ENCODE measurements at places on chromosomes 12 and 14.

DNA sequence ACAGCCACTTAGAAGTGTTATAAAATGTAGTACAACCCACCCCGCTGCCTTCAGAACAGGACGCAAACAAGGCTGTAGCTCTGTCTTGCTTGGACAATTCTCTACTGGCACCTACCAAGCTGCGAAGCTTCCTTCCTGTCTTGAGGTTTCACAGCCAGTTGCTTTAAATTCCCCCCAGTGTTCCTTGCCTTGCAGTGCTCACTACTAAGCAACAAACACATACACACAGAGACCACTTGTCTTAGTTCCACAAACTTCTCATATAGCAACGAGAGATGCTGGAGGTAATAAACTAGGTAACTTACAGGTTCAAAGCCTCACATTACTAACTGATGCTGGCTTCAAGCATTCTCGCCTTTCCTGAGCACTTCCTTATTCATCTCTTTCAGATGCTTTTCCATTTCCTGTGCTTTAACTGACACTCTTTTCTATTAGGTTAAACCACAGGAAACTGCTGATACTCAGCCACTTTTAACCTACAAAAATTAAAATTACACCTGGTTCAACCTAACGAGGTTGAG is 91.5 kb upstream of the PTGDR start:
- DNase-seq: no peak

- DNase-seq: no peak
Measured at GRCh38 chr12:52847335-52848102, 1.3 kb downstream of the KRT78 start.

DNA sequence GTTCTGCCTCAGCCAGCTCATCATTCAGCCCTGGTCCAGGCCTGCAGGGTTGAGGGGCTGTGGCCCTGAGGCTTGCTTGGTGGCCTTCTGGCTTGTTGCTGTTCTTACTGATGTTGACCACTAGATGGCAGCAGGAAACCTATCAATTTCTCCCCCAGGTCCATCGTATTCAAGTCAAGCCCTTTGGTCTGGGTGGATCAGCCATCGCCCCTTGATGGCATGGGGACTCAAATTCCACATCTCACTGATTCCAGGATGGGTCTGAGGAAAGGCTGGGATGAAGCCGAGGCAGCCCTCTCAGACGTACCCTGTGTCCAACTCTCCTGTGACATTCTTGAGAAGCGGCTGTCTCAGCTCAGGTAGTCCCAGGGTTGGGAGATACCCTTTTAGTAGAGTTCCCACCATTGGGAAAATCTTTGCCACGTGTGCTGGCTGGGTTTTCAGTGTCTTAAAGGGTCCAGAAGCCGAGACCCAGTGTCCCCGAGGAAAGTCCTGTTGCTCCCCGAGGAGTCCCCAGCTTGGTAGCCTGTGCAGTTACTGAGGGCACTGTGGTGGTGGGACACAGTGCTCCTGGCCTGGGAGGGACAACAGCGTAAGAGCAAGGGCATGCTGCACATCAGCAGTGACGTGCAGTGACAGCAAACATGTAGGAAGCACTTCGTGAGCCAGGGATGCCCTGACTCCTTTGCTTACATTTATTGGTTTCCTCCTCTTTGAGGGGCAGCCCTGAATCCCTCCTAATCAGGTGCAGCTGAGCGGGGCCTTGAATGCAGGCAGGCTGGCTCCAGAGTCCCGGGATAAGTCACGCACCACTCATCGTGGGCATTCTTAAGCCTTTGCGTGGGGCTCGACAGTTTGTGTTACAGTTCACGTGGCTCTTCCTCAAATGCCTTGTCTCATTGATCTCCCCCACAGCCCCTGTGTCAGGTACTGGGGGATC is 58.6 kb downstream of the TSPAN9 start:
- DNase-seq: peak; percentile 70

GRCh38 chr12:124346425-124347168 is 51.7 kb downstream of the RFLNA start:
- no peak for DNase-seq

- no peak for DNase-seq
Measured at GRCh38 chr12:14950421-14950820, 11.0 kb downstream of the ARHGDIB start.

- DNase-seq: no peak
Measured at GRCh38 chr14:105538481-105539049, 12.2 kb downstream of the TMEM121 start.

- no peak for DNase-seq
Measured at GRCh38 chr14:26966908-26967307, 369.1 kb upstream of the NOVA1 start.

- DNase-seq: no peak
Measured at GRCh38 chr14:26702721-26703230, 104.9 kb upstream of the NOVA1 start.

All from NCI-H1092 treated with DMSO at 0.1 percent for 48 hours (cell line).